ENCODE measurements at places on chromosomes 12 and 14. TPM values are rescaled to one million over a fixed set of nuclear protein-coding genes. Genes with fewer than 3 reads are reported as not detected.

Gene SLC4A8
- 0.87 TPM for total RNA-seq

Gene KRT7
- 9.5 TPM for total RNA-seq

Gene WNT5B
- total RNA-seq, result 0.17 TPM

Gene FBXO33
- 21.1 TPM for total RNA-seq

Gene RAD9B
- 0.43 TPM for total RNA-seq

Gene OR10A7
- total RNA-seq, result not detected

Gene SAMD15
- 0.33 TPM for total RNA-seq

Gene PRORP
- total RNA-seq, result 18.7 TPM

Gene NTS
- 0.34 TPM for total RNA-seq

Measured in dermis lymphatic vessel endothelial cell (primary cell).